ENCODE measurements at places on chromosomes 16 and 17.

DNA sequence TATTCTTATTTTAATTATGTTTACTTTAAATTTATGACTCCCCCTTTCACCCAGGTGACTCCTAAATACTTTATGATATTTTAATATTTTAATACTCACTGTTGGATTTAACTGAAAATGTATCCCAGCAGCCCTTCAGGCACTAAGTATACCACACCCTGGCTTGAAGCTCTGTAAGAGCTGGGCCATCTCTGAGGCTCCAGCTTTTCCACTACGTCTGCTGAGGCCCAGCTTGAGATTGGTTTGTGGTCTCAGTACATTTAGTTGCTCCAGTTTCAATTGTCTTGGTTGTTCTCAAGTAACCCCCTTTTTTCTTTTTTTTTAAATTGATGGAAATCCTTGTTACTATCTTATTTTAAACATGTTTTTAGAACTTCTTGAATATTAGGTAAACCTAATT lies 27.0 kb upstream of the CAPNS2 start:
- DNase-seq = no peak

GRCh38 chr17:72529386-72529785 lies 408.6 kb downstream of the SOX9 start:
- no peak for DNase-seq

DNA sequence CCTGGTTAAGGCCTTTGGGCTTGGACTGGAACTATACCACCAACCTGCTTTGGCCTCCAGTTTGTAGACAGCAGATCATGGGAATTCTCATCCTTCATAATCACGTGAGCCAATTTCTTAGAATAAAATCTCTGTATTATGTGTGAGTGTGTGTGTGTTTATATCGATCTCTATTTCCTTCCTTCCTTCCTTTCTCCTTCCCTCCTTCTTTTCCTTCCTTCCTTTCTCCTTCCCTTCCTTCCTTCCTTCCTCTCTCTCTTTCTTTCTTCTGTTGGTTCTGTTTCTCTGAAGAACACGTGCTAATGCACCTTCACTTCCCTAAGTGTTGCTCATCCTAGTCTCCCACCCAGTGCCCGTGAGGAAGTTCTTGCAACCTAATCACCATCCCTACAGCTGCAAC lies 35.5 kb upstream of the PHB1 start:
- DNase-seq = no peak

GRCh38 chr17:71482625-71483024 lies 638.2 kb upstream of the SOX9 start:
- DNase-seq = no peak

DNA sequence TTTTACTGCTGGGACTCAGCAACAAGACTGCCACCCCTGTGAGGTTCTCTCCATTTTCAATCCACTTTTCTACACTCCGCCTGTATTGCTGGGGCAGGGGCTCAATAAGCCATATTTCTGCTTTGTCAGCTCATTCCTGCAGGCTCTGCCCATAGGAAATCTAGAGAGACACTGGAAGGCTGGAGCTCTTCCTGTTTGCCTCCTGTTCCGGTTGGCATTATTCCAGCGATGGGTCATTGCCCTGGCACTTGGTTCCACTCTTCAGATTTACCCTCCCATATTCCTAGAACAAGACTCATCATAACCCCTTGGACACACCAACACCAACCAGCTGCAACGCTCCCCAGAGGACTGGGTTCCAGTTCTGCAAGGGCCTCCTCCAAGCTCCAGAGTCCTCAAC lies 210.4 kb downstream of the CA10 start:
- no peak for DNase-seq

DNA sequence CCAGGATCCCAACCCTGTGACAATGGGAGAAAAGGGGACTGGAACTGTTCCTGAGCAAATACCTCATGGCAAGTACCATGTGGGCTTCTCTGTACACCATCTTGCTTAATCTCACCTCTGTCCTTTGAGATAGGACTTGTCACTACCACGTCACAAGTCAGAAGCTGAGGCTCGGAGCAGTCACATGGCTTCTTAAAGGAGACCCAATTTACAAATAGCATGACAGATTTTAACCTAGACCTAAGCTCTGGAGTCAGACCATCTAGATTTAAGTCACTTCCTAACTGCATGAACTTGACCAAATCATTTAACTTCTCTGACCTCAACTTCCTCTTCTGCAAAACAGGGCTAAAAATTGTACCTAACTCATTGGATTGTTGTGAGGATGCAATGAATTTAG lies 36.0 kb upstream of the CCL1 start:
- no peak for DNase-seq

DNA sequence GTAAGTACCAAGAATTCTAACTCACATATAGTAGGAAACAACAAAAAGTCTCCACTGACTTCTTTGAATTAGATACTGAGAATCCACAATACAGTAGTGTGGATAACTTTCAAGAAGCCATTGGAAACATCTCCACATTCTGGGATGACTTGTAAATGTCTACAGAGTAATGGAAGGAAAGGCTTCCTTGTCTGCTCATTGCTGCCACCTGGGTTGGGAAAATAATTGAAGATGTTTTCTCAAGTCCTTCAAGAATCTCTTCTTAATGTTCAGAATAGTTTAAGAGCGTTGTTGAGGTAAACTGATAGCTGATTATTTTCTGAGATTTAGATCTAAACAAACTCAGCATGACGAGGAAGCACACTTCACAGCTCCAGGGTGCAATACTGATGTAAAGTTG lies 14.0 kb downstream of the CPSF4L start:
- no peak for DNase-seq

- DNase-seq = no peak
These were observed 11.5 kb upstream of the C17orf113 start for GRCh38 chr17:42061646-42062487.

DNA sequence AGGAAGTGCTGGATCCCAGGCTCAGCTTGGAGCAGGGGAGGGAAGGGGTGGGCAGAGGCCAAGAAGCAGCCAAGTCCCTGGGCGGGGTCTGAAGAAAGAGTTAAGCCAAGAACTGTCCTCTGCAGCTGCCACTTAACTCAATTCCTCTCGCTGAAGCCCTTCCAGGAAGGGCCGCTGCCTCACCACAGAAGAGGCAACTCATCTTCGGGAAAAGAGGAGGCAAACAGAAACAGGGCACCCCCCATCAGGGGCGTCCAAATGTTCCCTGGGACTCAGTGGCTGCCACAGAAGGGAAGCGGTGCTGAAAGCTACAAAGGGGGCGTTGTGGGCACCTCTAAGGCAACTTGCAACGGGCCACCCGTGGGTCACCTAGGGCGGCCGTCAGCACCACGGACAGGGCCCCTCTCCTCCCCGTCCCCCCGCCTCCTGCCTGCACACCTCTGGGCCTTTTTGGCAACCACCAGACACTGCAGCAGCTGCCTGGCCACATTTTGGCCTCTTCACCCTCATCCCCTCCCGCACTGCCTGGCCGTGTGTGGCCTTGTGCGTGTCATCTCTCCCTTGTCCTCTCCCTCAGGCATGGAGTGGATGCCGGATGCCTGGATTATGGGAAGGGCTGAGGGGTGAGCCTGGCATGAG lies 2.5 kb downstream of the TLCD3B start:
- DNase-seq = no peak

DNA sequence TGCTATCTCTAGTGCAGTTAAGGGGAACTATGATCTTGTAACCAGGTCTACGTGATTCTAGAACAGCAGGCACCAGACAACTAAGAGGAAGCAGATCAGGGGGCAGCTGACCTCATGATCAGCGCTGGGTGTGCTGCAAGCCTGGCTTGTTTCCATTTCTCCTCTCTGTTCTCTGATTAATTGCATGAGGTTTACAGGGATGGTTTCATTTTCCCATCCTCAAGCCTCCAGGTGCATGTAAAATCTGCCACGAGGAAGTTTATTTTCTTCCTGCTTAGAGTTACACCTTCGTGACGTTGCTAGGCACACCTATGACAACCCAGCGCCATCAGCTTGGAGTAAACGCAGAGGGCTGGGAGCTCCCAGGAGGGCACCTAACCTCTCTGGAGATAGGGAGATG lies 4.3 kb upstream of the NUPR1 start:
- no peak for DNase-seq

DNA sequence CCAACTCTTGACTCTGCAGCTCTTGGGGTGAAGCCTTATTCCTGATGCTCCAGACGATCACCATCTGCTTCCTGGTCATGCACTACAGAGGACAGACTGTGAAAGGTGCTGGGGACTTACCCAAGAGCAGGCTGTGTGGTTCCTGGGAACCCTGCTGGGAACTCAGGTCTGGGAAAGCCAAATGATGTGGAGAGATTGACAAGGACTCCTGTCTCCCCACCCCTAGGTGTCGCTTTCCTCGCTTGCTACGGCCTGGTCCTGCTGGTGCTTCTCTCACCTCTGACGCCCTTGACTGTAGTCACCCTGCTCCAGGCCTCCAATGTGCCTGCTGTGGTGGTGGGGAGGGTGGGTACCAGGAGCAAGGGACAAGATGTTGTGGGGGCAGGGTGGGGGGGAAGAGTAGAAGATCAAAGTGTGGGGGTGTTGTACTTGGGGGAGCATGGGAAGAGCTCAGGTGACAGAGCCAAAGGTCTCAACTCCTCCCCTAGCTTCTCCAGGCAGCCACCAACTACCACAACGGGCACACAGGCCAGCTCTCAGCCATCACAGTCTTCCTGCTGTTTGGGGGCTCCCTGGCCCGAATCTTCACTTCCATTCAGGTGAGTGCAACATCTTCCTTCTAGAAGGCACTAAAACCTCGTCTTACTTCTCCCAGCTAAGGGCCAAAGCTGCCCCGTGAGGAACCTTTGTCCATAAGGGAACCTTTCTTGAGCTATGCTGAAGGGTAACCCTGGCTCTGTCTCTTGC lies 3.0 kb downstream of the SOX15 start:
- no peak for DNase-seq

Data from stimulated activated CD8-positive, alpha-beta memory T cell treated with anti-CD3 and anti-CD28 coated beads, Interleukin-4, amount 100 ng/mL, for 1 hour (primary cell).